ENCODE measurements at places on chromosomes 13 and 19.

- DNase-seq = no peak
These were observed 8.9 kb downstream of the SGTA start for GRCh38 chr19:2774083-2774679.

DNA sequence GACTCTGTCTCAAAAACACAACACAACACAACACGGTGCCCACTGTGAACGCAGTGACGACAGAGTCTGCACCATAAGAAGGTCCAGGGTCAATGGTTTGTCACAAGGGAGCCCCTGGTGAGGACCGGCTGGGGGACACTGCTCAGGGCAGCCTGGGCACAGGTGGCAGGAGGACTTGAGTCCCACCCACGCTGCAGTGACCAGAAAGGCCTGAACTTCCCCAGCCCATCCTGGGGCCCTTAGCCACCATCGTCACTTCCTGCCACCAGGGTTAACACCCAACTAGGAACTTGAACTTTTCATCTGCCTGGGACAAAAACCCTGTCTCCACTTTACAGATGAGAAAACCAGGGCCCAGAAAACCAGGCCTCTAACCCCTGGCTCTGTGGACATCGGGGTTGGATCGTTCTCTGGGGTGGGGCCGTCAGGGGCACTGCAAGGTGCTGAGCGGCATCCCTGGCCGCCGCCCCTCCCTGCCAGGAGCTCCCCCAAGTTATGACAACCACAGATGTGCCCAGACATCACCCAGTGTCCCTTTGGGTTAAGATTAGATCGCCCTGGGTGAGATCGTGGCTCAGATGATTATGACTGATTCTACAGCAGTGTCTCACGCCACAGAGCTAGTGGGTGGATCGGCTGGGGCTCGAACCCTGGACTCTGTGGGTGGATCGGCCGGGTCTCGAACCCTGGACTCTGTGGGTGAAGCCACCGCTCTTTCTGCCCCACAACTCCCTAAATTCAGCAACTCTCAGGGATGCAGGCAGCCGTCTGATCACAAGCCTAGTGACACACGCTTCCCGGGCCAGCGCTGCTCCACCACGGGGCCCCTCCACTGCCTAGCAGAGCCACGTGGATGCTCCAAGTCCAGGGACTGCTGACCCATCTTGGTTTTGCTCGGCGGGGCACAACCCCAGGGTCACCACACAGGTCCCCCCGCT lies 14.0 kb downstream of the MOB3A start:
- no peak for DNase-seq

- peak; percentile 88 for DNase-seq
These were observed 390 bp upstream of the PPP1R12C start for GRCh38 chr19:55117663-55118391.

- no peak for DNase-seq
These were observed 294.9 kb downstream of the DLEU7 start for GRCh38 chr13:50548586-50548985.

- no peak for DNase-seq
These were observed 2.7 kb upstream of the ZBTB7A start for GRCh38 chr19:4069331-4069959.

GRCh38 chr19:50178320-50178719 lies 15.2 kb upstream of the IZUMO2 start:
- no peak for DNase-seq

DNA sequence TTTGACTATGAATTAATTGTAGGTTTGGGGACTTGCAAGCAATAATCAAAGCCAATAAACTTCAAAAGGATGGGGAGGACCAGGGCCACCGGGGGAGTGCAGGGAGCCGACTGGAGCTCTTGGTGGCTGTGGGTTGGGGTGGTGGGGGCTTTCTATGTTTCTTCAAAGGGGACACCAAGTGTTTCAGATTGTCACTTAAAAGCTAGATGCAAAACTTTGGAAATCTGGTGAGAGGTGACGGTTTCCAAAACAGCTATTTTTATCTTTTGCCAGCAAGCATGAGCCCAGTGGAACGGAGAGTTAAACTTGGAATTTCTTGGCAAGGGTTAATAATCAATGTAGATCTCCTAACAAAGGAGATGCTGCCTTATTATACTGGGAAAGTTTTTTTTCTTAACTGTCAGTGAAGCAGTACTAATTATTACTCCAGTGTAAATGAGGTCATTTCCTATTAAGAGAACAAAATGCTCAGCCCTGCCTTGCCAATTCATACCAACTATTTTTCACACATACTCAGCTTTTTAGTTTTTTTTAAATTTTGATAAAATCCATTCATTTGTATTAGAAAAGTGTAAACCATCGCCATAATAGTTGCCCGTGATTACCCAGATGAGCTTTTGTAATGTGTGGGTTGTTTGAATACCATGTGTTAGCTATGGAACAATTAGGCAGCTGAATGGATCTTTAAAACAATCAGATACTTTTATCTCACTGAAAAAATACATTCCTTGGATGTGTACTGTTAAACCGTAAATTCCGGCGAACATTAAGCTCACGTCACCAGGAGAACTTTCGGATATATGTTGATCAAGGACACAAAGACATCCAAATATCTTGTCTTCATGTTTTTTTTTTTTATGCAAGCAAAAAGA lies 95.9 kb upstream of the ZNF536 start:
- DNase-seq = no peak

DNA sequence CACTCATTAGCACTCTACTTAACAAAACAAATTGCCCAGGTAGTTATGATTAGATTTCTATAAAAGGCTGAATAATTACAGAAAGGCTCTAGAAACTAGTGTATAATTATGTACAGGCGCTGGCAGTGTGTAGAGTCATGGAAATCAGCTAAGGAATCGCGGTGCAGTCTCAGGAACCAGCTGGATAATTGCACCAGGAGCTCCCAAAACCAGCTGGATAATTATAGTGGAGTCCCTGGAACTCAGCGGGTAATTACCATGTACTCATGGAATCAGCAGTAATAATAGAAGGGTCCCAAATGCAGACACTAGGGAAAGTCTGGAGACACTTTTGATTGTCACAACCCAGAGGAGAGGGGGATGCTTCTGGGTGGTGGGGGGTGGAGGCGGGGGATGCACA lies 23.2 kb upstream of the TTYH1 start:
- no peak for DNase-seq

DNA sequence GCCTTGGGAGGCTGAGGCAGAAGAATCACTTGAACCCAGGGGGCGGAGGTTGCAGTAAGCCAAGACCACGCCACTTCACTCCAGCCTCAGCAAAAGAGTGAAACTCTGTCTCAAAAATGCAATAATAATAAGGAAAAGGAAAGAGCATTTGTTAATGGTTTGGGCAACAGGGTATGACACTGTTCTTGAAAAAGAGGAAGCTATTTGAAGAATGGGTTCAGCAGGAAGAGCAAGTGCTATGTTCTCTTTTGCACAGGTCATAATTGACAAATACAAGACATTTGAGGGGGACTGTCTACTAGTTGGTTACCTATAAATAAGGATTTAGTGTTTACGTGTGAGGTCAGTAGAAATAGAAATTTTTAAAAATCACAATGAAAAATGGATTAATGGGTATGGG lies 218.3 kb downstream of the DCT start:
- no peak for DNase-seq

DNA sequence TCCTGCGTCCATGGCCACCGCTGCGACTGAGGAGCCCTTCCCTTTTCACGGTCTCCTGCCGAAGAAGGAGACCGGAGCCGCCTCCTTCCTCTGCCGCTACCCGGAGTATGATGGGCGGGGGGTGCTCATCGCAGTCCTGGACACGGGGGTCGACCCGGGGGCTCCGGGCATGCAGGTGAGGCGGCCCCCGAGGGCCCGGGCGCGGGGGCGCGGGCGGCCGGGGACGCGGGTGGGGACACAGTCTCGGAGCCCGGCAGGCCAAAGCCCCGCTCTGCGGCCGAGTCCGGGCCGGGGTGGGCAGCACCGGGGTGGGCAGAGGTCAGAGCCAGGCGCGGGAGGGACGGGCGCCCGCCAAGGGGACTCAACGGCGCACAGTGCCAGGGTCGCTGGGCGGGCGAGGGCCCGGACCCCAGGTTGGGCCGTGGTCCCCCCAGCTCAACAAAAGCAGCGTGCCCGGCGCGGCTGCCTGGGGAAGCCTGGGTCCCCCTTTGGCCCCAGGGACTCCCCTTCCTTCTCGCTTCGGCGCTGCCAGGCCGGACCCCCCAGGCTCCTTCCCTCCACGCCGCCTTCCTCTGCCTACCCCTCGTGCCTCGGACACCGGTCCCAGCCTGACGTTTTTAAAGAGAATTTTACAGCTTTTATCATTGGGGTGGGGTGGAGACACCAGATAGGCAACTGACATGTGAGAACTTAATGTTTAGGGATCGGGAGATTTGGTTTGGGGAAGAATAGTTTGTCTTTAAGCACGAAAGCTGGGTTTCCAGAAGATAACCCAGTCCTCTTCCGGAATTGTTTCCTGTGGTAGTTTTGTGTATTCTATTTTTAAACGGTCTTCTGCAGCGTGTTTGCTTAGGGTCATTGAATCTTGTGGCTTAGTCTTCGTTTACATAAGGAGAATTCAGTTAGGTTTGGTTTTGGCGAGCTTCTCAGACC lies 509 bp downstream of the TPP2 start:
- no peak for DNase-seq

- DNase-seq = no peak
These were observed 8.1 kb upstream of the PGLYRP1 start for GRCh38 chr19:46030812-46031550.

GRCh38 chr13:70792121-70792520 lies 683.9 kb upstream of the KLHL1 start:
- no peak for DNase-seq

DNA sequence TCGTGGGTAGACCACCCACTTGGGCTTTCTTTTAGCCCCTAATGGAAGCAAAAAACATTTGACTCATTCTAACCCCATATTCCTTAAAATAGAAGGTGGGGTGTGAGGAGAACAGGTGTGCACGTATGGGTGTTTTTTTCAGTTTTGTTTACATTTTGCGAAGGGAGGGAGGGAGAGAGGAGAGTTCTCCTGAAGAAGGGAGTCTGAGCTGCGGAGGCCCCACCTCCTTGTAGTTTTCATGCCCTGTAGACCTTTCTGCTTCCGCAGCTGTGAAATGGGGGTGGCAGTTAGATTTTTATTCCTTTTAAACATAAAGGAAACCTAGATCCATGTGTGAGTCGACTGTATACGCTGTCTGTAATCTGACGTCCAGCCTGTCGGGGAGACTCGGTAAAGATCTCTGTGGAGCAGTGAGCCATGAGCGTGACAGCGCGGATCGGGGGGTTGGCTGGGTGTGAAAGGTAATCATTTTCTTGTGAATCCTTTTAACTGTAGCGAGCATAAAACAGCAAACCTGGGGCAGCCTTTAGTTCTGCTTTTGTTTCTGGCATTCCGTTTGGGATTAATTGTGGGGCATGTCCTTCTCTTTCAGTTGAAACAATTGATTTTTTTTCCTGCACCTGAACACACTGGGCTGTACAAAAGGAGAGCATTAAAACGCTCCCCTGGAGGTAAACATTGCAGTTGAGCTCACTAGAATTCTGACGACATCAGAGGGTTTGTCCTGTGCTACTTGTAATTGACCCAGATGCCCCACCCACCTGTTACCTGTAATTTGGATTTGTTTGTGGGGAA lies 2.3 kb downstream of the UPF1 start:
- no peak for DNase-seq

- DNase-seq = no peak
These were observed 17.4 kb upstream of the SPRYD7 start for GRCh38 chr13:49953560-49953959.

DNA sequence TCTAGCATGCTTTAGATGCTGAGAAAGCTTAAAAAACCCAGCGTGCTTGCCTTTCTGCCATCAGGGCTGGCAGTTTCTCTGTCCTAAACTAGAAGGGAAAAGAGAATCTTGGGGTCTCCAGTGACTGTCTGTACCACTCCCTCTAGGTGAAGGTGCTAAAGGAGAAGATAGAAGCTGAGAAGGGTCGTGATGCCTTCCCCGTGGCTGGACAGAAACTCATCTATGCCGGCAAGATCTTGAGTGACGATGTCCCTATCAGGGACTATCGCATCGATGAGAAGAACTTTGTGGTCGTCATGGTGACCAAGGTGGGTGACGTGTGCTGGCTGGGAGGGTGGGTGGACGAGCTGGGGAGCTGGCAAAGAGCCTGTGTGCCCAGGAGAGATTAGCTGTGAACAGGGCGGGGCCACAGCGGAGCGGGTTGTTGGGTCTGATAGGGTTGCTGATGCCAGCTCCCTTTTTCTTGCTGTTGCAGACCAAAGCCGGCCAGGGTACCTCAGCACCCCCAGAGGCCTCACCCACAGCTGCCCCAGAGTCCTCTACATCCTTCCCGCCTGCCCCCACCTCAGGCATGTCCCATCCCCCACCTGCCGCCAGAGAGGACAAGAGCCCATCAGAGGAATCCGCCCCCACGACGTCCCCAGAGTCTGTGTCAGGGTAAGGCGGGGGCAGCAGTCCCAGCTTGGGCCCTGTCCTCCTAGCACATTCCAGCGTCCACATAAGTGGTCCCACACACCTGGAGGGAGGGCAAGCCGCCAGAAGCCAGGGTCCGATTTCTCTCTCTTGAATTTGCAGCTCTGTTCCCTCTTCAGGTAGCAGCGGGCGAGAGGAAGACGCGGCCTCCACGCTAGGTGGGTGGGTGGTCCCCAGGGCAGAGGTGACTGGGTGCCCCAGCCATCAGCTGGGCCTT lies 2.3 kb downstream of the RAD23A start:
- DNase-seq = no peak

DNA sequence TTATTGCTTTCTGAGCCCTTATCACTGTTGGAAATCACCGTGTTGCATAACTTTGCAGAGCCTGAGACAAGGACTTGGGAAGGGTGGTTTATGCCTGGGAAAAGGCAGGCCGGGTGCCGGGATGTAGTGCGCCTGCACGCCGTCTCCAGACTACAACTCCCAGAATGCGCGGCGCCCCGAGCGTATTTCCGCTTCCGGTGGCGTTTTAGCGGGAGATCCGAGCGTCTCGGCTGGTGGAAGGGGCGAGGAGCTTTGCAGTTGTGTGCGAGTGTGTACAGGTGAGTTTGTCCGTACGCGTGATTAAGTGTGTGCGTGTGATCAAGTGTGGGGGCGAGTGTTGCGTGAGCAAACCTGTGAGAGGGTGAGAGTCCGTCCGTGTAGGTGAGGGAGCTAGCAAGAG lies 75.4 kb downstream of the PEG3 start:
- DNase-seq = no peak

DNA sequence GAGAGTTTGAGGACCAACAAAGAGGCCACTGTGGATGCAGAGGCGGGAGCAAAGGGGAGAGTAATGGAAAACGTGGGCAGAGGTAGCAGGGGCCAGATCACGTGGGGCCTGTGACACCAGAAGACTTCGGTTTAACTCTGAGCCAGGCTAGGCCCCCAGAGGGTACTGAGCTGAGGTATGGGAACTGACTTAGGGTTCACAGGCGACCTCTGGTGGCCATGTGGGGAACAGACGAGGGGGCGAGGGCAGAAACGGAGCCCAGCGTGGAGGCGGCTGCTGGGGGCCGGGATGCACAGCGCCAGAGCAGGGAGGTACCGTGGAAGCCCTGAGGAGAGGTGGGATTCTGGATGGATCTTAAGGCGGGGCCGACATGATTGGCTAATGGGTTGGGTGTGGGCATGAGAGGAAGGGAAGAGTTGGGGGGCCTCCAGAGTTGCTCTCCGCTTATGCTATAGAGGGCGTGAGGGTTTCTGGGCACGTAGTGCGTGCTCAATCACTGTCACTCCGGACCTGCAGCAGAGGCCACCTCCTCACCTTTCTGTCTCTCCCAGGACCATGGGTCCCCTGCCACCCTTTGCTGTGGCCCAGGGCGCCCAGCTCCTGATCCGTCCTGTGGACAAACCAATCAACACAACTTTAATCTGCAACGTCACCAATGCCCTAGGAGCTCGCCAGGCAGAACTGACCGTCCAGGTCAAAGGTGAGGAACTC lies 13.7 kb downstream of the PVR start:
- peak; percentile 57 for DNase-seq

- DNase-seq = no peak
These were observed 75.0 kb upstream of the FLT1 start for GRCh38 chr13:28569886-28570285.
